ENCODE measurements at places on chromosomes 13 and 19.
A peak's percentile ranks its signal among the peaks of the same experiment; 100 is the strongest.

GRCh38 chr13:43335764-43336163 lies 312.4 kb downstream of the DNAJC15 start:
- DNase-seq, result no peak

GRCh38 chr19:4342615-4343369 lies 570 bp upstream of the MPND start:
- DNase-seq, result peak; percentile 98

- DNase-seq, result no peak
Observed at GRCh38 chr13:45396533-45397095, 21.6 kb downstream of the SLC25A30 start.

DNA sequence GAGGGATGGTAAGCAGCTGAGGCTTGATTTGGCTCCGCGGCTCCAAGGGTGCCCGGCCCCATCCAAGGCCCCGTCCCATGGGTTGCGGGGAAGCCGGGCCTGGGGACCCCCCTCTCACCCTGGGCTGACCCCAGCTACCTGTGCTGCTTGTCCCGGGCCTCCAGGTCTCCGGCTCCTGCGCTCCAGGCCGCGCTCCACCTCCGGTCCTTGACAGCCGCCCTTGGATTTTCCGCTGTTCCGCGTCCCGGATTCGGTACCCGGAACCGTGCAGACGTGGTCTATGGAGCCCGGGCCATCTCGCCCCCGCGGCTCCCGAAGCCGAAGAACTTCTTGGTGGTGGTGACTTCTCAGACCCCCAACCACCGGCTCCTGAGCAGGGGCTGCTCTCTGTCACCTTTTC lies 48.3 kb upstream of the C1QTNF9B start:
- DNase-seq, result no peak

- DNase-seq, result no peak
Observed at GRCh38 chr13:93338906-93339305, 112.3 kb downstream of the GPC6 start.
